Left ventricle myocardium inferior (tissue), 1 donor: ENCODE measurements at places on chromosomes 16 and 17. TPM values are rescaled to one million over a fixed set of nuclear protein-coding genes. Genes with fewer than 3 reads are reported as not detected.

SGCA gene
- total RNA-seq = 137 TPM

- no peak for DNase-seq
Observed at GRCh38 chr17:6994666-6995256, 1.1 kb upstream of the ALOX12 start.

- DNase-seq = no peak
Observed at GRCh38 chr16:56163089-56163488, 28.2 kb upstream of the GNAO1 start.

- DNase-seq = no peak
Observed at GRCh38 chr16:65838001-65838400, 528.5 kb upstream of the CDH5 start.

PSME3IP1 gene
- 56.3 TPM for total RNA-seq

DNA sequence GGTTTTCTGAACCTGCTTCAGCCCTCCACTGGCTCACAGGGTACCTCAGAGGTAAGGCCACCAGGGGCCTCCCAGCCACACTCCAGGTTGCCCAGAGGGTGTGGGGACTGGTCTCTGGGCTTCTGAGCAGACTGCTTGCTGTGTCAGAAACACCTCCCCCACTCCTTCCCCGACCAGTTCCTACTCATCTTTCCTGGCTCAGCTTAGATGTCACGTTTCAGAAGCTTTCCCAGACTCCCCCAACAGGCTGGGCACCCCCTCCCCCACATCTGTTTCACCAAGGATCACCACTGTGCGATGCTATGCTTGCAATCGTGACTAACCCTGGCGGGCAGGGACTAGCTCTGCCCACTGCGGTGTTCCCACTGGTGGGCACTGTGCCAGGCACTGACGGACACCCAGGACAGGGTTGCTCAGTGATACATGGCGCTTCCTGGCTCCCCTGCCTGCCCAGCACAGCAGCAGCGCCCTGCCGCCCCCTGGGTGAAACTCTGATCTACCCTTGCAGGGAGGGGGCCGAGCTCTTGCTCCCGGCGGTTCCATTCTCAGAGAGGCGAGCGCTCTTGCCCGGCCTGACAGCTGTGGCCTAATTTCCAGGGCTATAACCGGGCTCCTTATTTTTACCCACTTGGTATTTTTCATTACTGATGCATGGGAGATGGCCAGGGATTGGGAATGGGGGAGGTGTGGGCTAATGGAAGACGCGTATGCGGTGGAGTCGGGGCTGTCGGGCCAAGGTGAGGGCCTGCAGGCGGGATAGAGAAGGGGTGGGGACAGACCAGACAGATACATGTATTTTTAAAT lies 29.4 kb upstream of the MTSS2 start:
- DNase-seq = peak; percentile 77

RAB26 gene
- 1.7 TPM for total RNA-seq

- no peak for DNase-seq
Observed at GRCh38 chr17:15408803-15409202, 58.6 kb downstream of the CDRT4 start.

- DNase-seq = no peak
Observed at GRCh38 chr17:82059272-82060000, 6.2 kb downstream of the DUS1L start.

NT5M gene
- 11.2 TPM for total RNA-seq

- DNase-seq = no peak
Observed at GRCh38 chr16:86739808-86740207, 161.5 kb downstream of the FOXL1 start.
